Upper lobe of left lung (tissue), 6 donors: ENCODE measurements at places on chromosomes 11 and 22. TPM values are rescaled to one million over a fixed set of nuclear protein-coding genes. Genes with fewer than 3 reads are reported as not detected.

GRCh38 chr22:37681556-37682049 lies 4.5 kb upstream of the NOL12 start:
- DNase-seq, result no peak

- DNase-seq, result peak; percentile 87
These were observed 380.1 kb downstream of the LARGE1 start for GRCh38 chr22:33539902-33540751.

GRCh38 chr11:92322225-92322624 lies 97.6 kb downstream of the FAT3 start:
- DNase-seq, result no peak

GRCh38 chr11:128483211-128483788 lies 104.1 kb downstream of the ETS1 start:
- DNase-seq, result no peak

DNA sequence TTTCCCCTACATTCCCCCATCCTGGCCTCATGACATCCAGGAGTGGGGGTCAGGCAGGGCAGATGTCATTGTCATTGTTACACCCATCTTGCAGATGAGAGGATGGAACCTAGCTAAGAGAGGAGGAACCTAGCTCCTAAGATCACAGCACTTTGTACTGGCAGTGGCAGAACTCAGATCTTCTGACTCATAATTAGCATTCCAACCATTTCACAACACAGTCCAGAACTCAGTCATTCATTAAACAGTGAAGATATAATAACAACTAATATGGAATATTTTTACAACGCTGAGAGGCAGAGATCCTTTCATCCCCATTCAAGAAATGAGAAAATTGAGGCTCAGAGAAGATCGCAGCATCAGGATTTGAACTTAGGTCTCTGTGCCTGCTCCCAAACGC lies 127.8 kb downstream of the CHST1 start:
- DNase-seq, result no peak

- peak; percentile 41 for DNase-seq
These were observed 6.9 kb downstream of the OSBPL5 start for GRCh38 chr11:3158131-3158591.

GRCh38 chr22:37972527-37972926 lies 11.8 kb downstream of the SOX10 start:
- no peak for DNase-seq

DNA sequence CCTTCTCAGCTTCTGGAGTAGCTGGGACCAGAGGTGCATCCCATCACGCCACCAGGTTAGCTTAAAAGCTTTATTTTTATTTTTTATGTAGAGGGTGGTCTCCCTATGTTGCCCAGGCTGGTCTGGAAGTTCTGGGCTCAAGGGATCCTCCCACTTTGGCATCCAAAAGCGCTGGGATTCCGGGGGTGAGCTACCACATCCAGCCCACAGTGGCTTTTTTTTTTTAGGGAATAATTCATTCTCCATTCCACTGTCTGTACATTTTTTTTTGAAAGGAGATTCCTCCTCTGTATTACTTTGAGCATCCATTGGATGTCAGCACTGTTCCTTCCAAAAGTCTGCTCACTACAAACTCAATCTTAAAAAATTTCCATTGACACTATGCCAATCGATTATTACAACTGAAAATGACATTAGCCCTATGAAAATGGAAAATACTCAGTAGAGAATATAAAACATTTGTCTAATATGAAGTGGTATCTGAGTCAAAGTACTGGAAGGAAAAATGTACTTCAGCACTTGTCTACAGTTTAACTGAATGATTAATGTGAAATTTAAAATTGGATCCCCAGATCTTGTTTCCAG lies 1.3 kb upstream of the LPXN start:
- no peak for DNase-seq

DNA sequence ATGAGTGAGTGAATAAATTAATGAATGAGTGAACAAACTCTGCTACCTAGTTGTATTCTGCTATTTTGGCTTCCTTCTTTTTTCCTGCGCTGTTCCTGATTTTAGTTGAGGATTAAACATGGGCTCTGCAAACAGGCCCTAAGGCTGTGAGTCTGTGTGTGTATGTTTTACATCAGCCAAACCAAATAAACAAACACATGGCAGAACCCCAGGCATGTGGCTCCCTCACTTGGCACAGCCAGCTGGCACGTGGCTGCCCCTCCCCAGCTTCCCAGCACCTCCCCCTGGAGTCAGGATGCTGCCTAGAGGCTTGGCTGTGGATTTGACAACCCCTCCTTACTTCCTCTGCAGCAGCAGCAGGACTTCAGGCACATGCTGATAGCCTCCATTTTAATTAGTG lies 593.2 kb downstream of the INSC start:
- peak; percentile 26 for DNase-seq

- no peak for DNase-seq
These were observed 33.2 kb downstream of the BRSK2 start for GRCh38 chr11:1422981-1423380.

The CLTCL1 gene
- total RNA-seq, result 14.7 TPM

The SF3B2 gene
- total RNA-seq, result 174 TPM

The NCAPD3 gene
- 32.5 TPM for total RNA-seq

The METTL15 gene
- 3.0 TPM for total RNA-seq
